ENCODE measurements at places on chromosomes 6 and 20. TPM values are rescaled to one million over a fixed set of nuclear protein-coding genes. Genes with fewer than 3 reads are reported as not detected.

DNA sequence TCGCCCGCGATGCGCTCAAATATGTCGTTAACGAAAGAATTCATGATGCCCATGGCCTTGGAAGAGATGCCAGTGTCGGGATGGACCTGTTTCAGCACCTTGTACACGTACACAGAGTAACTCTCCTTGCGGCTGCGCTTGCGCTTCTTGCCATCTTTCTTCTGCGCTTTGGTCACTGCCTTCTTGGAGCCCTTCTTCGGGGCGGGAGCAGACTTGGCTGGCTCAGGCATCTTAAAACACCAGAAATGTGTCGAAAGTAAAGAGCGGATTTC, 36.4 kb downstream of the HFE start:
- DNase-seq: no peak

DNA sequence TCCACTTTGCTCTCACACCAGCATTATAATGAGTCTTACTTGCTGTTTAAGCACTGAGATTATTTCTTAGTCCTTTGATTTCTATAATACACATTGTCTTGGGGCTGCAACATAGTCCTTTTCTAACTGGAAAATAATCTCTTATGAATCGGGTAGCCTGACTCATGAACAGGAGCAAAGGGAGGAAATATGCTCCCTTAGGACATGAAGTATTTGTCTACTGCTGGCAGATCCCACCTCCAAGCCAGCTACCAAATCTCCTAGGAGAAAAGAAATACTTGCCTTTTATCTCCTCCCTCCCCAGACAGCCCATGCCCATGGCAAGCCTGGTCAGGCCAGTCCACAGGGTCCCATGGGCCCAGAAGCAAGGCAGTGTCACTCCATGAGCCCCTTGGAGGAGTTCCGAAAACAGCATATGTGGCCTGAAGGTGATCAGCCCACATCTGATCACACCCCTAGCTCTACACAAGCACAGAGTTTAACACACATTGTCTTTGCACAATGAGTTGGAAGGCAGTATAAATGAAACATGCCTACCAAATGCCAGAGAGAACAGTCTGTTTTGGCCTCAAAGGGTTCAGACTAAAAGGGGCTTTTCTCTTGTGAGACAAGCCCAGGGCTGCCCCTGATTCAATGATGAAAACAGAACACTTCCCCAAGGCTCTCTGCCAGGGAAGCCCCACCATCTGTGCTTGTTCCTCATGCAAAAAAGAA, 37.1 kb upstream of the SLC4A11 start:
- DNase-seq: peak; percentile 66

GRCh38 chr6:119280668-119281067, 68.9 kb downstream of the MAN1A1 start:
- no peak for DNase-seq

The TINAG gene
- not detected for total RNA-seq

The BCKDHB gene
- 20.3 TPM for total RNA-seq

DNA sequence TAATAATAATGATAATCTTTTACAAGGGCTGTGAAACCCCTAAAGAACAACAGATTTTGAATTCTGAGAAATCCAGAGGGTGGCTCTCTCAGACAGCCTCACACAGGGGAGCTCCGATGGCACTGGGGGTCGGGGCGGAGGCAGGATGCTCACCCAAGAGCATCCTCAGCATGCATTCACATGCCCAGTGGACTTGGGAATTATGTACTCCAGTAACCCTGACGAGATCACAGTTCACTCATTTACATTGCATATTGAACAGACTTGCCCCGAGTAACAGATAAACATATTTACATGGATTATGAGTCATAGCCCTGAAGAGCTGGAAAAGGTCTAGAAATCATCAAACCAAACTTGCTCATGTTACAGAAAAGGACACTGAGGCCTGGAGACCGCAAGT, 482.7 kb upstream of the JARID2 start:
- peak; percentile 13 for DNase-seq

The TP53TG5 gene
- not detected for total RNA-seq

- DNase-seq: no peak
These were observed 394.0 kb upstream of the SLC35B3 start for GRCh38 chr6:8829296-8829695.

GRCh38 chr20:56843386-56843785, 214.3 kb downstream of the TFAP2C start:
- no peak for DNase-seq

The C4B gene
- 4.1 TPM for total RNA-seq

The TMEM14B gene
- total RNA-seq: 98.1 TPM

Data from fibroblast of the aortic adventitia (primary cell).